ENCODE measurements at places on chromosomes 11 and 22.
A peak's percentile ranks its signal among the peaks of the same experiment; 100 is the strongest.

DNA sequence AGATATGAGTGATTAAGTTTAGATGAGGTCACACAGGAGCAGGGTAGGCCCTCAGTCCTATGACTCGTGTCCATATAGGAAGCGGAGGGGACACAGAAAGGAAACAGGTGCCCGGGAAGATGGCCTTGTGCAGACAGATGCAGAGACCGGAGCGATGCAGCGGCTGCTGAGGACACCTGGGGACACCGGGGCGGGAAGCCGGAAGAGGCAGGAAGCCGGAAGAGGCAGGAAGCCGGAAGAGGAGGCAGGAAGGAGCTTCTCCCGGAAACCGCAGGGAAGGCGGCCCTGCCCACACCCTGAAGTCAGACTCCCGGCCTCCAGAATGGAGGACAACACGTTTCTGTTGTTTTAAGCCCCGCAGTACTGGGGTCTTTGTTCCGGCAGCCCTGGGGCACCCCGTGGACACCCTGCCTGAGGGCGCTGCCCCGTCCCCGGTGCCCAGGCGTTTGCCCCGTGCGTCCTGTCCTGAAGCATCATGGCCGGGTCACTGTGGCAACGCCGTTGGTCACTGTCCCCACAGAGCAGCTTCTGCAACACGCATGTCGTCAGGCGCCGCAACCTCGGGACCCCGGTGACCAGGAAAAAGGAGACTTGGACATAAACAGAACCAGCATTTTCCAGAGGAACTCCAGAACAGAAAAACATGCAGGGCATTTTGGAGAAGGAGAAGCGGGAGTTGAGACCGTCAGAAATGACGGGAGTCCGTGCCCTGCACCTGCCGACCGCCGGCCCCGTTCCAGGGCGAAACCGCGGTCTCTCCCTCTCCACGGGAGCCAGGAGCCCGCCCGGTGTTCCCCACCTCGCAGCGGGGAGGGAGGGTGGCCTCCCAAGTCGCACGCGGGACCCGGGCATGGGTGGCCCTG, 103.4 kb downstream of the BRD1 start:
- no peak for DNase-seq

DNA sequence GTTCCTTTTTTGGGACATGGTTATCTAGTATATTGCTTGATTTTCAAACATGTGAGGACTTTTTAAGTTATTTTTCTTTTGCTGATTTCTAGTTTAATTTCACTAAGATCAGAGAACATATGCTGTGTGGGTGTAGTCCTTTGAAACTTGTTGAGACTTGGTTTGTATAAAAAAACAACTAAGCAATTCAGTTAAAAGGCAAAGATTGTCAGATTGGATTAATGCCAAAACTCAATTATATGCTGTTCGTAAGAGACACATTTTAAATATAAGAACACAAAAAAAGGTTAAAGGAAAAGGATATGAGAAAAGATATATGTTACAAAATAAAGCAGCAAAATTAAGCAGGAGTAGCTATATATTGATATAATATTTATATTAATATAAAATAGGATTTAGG, 17.8 kb upstream of the RRM1 start:
- DNase-seq, result no peak

DNA sequence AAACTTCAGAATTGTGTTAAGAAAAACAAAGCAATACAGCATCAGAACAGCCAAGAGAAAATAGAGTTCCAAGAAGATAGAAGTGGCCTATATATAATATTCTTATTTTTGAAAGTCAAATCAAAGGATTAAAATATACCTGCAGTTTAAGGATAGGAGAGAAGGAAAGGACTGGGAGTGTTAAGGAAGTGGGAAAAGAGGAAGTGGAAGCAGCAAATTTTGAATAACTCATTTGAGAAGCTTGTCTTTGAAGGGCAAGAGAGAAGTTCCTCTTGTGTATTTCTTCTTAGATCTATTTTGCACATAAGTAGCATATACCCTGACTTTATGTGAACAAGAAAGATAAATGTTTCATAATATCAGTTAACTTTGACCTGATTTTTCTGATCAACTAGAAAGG, 62.6 kb upstream of the SLC17A6 start:
- DNase-seq, result no peak

- DNase-seq, result no peak
Measured at GRCh38 chr22:44847892-44848291, 95.5 kb downstream of the ARHGAP8 start.

DNA sequence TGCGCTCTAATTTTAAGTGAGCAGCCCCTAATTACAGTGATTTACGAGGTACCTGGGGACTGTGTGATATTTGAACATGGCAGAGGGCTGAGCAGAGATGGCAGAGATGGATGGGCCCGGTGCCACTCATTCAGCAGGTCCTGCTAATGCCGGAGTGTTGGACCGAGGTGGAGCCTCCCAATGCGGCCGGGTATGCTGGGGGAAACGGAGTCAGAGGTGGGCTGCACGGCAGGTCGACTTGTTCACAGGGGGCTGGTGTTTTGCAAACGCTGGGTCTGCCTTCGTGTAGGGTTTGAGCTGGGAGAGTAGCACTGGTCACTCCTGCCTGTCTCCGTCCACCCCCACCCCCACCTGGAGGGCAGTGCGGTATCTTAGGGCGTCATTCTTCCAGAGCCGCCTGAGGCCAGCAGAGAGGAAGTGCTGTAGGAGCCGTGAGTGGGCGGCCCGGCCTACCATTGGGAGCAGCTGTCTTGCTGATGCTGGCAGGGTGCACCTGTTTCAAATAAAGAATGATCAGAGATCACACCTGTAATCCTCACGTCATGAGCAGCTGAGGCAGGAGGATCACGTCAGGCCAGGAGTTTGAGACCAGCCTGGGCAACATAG, 122.6 kb downstream of the IGLL1 start:
- DNase-seq, result no peak

- DNase-seq, result peak; percentile 46
Measured at GRCh38 chr11:43825217-43825816, 55.3 kb upstream of the ALKBH3 start.

DNA sequence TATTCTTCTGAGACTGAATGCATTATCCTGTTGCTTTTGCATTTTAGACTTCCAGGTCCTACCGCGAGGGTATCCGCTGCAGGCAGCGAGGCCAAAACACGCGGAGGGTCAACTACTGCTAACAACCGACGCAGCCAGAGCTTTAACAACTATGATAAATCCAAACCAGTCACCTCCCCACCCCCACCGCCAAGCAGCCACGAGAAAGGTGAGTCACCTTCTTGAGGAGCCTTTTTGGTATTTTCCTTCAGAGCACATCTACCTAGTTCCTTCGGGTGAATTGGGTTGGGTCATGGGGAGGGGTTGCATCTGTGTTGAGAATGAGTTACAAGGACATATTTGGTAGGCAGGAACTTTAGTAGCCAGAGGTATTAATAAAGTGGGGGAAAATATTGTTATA, 179.8 kb downstream of the NAV2 start:
- DNase-seq, result peak; percentile 14

DNA sequence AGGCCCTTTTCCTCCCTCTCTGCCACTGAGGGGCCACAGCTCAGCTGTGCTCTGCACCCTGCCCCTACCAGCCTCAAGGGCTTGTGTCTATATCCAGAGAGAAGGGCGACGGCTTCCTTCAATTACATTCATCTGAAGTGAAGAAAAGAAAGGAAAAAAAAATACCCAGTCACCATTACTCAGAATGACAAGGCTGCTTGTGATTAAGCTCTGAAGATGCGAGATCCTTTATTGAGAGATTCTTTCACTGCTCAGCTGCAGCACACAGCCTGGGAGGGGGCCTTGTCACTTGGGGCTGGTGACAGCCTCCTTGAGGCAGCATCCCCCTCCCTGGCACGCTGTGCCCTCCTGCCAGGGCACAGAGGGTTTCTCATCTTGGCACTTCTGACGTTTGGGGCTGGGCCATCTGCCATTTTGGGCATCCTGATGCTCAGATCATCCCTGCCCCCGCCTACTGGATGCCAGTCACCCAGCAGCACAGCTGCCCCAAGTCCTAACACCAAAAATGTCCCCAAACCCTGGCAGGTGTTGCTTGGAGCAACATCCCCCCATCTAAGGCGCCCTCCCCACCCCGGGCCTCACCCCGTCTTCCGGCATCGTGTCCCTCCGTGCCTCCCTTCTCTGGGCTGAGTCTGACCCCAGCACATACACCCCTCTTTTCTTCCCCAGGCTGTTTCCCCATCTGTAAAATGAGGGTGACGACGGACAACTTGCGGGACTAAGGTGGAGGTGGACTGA, 1394.7 kb downstream of the BRD1 start:
- DNase-seq, result no peak

GRCh38 chr11:32183512-32183911, 92.6 kb downstream of the RCN1 start:
- no peak for DNase-seq

- DNase-seq, result peak; percentile 65
Measured at GRCh38 chr22:38699784-38700183, 959 bp downstream of the JOSD1 start.

- DNase-seq, result no peak
Measured at GRCh38 chr11:132100583-132100982, 730.2 kb downstream of the NTM start.

DNA sequence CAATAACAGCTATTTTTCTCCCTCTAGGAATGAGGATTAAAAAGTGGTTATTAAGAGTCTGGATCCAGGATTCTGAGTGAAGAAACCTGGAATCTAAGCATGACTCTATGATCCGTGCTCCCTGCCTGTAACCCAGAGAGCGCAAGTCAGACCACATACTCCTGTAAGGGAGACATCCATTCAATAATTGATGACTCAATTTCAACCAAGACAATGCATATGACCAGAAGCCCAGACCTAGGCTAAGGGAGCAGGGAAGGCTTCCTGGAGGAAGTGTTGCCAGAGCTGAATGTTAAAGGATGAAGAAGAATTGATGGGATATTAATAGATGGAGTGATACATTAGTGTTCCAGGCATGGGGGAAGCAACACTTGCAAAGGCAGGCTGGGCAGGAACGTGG, 13.8 kb upstream of the PAMR1 start:
- DNase-seq, result peak; percentile 79

GRCh38 chr11:104127828-104128227, 36.1 kb downstream of the PDGFD start:
- DNase-seq, result peak; percentile 93

DNA sequence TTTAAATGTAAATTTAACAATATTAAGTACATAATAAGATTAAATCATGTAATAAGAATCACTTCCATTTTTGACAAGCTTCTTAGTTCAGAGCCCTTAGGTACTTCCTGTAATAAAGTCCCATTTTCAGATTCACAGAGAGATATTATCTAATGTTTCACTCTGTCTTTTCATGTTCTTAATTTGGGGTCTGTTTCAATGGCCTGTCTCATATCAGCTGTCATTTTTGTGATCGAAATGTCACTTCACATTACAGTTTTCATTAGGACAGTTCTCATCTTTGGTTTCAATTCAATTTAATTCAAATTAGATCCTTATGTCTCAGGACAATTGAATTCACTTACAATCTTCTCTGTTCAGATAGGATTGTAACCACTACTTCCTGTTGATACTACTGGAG, 22.6 kb upstream of the OLFML1 start:
- no peak for DNase-seq

DNA sequence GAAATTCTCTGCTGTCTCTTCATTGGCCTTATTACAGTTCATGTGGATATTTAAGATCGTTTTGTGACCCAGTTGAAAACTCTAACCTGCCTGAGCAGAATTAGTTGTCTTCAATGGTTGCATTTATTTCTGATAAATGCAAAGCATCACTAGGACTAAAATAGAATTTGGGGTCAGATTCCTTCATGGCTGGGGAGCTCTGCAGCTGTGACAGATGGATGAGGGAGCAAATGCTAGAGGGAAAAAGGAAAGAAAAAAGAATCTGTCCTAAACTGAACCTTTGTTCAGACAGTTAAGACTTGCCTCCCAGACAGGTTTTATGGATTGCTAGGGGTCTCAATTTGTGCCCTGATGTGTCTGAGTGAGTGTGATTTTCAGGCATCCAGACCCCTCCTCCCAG, 113.0 kb downstream of the SYT9 start:
- no peak for DNase-seq

- no peak for DNase-seq
Measured at GRCh38 chr11:23314162-23314561, 453.9 kb upstream of the CCDC179 start.

- no peak for DNase-seq
Measured at GRCh38 chr11:66189031-66189745, 79.3 kb upstream of the RAB1B start.

DNA sequence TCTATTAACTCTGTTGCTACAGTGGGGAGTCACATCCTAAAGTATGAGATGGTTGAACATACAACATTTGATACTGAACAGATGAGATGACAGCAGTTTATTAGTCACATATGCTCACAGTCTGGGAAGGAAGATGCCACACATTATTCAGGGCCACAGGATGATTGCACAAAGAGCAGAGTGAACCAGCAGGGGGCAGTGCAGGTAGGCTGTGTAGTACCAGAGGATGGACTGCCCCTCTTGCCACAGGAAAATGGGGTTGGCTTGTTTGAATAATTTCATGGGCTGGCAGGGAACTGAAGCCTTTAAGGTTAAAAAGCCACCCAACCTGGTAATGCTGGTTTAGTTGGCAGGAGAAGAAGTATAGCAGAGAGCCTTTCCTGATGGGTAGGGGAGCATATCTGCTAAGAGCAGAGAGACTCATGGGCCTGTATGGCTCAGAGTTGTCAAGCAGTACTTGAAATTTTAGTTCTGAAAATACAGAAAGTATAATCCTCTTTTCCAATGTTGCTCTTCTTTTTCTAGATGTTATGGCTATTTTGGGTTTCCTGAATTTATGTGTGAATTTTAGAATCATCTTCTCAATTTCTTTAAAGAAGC, 180.4 kb upstream of the B3GAT1 start:
- peak; percentile 1 for DNase-seq

- DNase-seq, result peak; percentile 48
Measured at GRCh38 chr11:124970925-124971324, 16.9 kb downstream of the CCDC15 start.

GRCh38 chr11:106395716-106396349, 318.4 kb downstream of the AASDHPPT start:
- peak; percentile 30 for DNase-seq

DNA sequence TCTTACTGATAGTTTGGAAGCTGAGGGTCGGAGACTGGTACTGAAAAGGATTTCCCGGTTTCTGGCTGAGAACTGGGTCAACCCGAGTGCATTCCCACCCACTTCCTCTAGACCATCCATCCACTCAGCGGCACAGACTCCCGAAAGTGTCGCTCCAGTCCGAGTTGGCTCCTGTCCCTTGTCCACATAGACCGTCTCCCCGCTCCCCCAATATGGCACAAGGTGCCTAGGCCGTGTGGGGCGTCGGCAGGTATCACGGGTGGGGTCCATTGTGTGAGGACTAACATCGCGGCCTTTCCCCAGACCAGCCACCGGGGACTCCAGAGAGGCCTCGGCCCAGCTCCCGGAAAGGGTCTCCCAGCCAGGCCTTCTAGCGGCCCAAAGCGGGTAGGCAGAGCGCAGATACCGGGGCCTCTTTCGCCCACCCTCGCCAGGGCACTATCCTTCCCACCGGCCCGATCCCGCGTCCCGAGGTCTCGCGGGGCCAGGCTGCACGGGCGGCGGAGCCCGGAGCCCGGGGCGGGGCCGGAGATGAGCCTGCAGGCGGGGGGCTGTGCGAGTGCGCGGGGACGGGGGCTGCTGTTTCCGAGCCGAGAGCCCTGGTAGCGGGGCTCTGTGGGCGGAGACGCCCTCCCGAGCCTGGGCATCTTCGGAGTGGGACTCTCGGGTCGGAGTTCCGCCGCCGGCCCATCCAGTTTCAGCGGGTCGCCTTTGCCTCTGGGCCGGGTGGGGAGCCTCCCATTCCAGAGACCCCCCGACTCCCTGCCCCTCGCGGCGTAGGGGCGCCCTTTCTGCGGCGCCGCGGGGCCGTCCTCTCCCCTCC, 21.1 kb downstream of the SERPINH1 start:
- DNase-seq, result peak; percentile 48
